ENCODE measurements at places on chromosomes 6 and 20.

GRCh38 chr20:37378785-37379598 is 33.1 kb downstream of the SRC start:
- no peak for DNase-seq

DNA sequence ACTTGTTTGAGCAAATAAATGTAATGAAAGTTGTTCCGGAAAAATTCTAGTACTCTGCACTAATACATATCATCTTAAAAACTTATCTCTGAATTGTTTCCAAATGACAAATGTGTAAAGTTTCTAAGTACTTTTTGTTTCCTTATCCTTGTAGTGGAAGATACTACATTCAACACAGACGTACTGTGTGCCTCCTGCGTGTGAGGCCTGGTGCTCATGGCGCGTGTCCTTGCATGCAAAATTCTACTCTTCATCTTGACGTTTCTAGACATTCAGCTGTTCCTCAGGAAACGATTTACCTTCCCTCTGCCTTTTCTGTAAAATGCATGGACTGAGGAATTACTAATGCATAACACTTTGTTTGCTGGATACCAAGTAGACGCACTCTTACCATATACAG is 11.5 kb downstream of the DLL1 start:
- DNase-seq = no peak

DNA sequence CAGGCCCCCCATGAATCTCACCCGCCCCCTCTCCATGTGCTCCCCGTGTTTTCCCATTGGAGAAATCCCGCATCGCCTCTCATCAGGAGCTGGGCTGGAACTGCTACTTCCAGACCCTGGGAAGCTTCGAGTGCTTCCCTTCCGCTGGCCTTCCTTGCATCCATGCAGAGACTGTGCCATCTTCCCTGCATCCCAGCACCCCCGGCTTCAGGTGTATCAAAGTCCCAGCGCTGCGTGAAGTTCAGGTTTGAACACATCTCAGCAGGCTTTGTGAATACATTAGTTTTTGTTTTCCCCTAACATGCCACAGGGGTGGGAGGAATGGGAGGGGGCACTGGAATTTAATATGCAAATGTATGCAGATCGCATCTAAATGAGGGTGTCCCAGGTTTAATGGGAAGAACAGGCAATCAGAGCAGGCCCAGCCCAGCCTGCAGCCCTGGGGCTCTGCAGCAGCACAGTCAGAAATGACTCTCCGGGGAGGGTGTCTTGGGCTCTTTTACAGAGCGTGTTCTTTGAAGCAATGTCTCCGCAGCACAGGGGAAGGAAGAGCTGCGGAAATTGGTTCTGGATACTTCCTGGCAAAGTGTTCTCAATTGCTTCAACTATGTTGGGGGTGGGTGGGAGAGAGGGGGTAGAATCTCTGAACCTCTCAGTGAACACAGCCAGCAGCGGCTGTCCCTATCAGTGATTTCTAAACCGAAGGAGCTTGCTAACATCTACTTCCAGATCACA is 8.3 kb upstream of the MMP9 start:
- DNase-seq = no peak

DNA sequence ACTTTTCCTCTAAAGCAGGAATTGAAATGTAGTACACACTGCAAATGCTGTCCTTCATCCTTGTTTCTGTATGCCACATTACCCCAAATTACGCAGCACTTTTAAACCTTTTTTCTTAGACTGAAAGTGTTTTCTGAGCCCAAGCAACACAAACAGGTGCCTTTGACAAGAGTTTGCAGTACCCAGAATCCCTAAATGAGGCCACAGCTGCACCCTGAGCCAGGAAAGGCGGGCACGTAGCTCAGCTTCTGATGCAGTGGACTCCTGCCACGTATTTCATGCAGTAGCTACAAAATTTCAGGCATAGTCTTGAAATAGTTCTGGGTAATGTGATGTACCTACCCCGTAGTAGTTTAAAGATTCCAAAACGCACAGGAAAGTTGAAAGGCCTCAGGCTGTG is 31.0 kb upstream of the CLDN20 start:
- DNase-seq = no peak

GRCh38 chr6:105526225-105526872 is 123.5 kb upstream of the PREP start:
- DNase-seq = no peak

GRCh38 chr6:39260456-39260855 is 31.2 kb upstream of the KCNK5 start:
- no peak for DNase-seq

- DNase-seq = no peak
Measured at GRCh38 chr6:157239671-157240058, 83.7 kb downstream of the TMEM242 start.

GRCh38 chr6:140459209-140459608 is 1084.8 kb upstream of the CITED2 start:
- DNase-seq = no peak

DNA sequence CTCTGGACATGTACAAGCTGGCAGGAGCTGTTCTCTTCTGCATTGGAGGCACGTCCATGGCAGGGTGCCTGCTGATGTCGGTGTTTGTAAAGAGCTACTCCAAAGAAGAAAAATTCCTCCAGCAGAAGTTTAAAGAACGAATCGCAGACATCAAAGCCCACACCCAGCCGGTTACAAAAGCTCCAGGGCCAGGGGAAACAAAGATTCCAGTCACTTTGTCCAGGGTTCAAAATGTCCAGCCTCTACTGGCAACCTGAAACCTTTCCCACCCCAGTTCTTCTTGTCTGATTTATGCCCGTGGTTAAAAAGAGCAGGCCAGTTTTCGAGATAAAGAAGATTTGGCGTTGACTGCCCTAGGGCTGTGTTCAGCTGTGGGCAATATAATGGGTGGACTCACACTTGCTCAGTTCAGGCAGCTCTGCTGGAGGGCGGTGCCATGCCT is 19.7 kb downstream of the NRSN1 start:
- DNase-seq = no peak

DNA sequence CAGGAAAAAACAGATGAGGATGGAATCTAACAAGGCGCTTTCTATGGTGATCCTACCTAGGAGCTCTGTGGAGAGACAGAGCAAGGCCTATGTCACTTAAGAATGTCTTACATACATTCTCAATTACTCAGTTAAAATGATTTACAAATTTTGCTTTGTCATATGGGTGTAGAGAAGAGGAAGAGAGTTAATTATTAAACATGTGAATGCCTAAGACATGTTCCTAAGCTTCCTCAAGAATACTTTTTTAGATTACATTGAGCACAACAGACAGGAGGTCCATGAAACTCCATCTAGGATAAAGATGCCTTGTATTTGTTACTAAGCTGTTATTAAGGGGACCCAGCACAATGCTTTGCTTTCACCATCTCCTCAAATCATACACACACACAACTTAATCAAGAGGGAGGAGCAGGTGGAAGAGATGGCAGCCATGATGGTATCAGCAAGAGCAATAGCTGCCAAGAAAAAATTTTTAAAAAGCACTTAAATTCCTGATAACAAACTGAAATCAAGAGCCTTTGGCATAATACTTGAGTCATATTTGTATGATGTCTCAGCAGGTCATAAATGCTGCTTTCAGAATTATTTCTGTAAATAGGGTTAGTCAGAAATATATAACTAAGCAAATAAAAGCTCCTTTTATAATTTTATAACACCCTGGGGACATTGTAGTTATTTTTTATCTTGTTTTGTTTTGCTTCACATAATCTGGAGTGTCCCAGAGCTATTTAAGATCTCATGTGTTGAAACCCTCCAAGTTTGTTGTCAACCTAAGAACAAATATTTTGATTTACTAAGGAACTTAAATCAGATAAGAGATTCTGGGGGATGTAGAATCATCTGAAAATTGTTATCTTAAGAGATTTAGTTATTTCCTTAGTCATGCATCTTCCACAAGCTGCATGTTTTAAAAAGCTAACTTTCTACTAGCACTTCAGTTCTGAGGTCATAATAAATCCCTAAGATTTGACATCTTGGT is 70.0 kb upstream of the CD2AP start:
- DNase-seq = no peak

DNA sequence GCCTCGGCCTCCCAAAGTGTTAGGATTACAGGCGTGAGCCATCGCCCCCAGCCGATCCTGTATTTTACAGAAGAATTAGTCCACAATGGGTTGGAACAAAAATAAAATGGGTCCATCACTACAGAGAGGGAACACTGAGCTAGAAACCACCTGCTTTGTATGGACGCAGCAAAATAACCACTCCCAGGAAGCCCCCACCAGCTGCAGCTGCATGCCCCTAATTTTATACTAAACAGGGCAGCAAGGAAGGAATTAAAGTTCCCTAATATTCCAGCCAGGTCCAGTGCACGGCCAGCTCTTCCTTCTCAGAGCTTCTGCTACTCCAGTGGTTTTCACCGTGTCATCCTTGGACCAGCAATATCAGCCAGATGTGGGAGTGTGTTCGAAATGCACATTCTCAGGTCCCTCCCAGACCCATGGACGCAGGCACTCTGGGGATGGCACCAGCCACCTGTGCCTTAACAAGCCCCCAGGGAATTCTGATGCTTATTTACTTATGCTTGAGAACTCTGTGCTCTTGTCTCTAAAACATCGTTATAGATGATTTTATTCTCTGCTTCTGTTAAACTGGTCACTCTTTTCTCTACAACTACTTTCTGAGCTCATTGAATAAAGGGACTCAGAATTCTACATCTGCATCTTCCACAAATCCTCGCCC is 189.5 kb upstream of the SLC24A3 start:
- no peak for DNase-seq

DNA sequence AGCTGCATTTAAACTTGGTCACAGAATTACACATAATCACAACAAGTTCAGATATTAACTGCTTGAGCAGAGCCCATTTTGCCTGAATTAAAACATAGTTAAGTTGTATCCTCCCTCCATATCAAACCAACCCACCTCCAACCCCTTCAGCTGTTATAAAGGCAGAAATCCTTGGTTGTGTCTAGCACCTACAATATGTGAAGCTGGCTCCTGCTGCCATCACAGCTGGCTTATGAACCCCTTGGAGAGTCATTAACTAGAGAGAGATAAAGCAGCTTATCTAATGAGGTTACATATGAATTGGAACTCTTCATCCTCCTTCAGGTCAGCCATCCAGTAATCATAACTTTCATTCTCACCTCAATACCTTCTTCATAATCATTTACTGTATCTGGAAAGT is 101.8 kb downstream of the EPHA7 start:
- no peak for DNase-seq

GRCh38 chr6:137488150-137489045 is 5.8 kb downstream of the OLIG3 start:
- no peak for DNase-seq

DNA sequence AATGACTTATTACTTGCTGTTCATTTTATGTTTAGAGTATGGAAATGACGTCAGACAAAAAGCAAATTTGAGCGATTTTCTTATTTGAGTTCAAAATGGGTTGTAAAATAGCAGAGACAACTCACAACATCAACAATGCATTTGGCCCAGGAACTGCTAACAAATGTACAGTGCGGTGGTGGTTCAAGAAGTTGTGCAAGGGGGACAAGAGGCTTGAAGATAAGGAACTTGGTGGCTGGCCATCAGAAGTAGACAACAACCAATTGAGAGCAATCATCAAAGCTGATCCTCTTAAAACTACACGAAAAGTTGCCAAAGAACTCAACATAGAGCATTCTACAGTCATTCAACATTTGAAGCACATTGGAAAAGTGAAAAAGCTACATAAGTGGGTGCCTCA is 43.8 kb downstream of the REV3L start:
- DNase-seq = no peak

DNA sequence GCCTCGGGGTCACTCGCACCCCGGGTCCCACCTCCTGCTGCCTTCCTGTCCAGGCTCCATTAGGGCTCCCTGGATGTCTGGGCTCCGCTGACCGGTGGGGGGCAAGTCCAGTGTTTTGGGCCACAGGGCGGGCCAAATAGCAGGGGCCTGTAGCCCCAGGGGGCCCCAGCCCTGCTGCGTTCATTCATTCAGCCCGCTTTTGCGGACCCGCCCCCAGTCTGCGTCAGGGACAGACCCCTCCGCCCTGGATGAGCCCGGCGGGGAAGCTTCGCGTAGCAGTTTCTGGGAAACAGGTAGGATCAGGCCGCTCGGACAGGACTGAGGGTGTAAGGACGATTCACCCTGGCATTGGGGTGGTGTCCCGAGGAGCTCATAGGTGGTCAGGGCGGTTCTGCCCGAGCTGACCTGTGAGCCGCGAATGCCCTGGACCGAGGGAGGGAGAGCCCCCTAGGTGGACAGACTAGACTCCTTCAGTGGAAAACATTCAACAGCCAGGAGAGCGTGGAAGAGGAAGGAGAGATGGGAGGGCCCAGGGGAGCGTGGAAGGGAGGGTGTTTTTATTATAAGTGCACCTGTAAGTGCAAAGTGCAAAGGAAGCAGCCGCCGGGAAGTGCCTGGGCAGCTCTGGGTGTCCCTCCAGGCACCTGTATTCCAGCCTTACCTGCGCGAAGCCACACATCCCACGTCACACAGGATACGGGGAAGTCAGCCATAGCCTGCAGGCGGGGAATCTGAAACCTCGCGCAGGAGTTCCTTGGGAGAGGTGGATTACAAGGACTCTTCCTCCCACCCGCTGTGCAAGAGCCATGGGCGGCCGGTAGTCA is 662 bp downstream of the ENTPD6 start:
- peak; percentile 67 for DNase-seq

GRCh38 chr6:111683749-111684267 is 78.1 kb upstream of the TRAF3IP2 start:
- DNase-seq = no peak

- DNase-seq = no peak
Measured at GRCh38 chr6:127453845-127454619, 5.2 kb downstream of the KIAA0408 start.

DNA sequence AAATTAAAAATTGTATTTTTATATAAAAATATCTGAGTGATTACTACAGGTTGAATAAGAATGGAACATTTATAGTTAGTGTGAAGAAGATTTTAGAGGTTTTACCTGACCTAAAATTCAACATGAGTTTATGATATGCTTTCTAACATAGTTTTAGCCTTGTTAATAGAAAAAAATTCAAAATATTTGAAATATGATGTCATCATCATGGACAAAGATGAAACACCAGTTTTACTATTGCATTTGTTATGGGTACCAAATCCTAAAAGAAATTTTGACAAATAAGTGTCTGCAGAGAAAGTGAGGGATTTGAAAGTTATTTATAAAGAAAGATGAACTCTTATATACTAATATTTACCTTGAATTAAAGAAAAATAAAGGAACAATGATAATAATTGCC is 479.7 kb downstream of the TBC1D32 start:
- DNase-seq = no peak

GRCh38 chr6:44598679-44599078 is 211.2 kb downstream of the CDC5L start:
- DNase-seq = no peak

GRCh38 chr6:6987749-6988148 is 120.0 kb upstream of the RREB1 start:
- DNase-seq = no peak
